ENCODE measurements at places on chromosomes 5 and 9. TPM values are rescaled to one million over a fixed set of nuclear protein-coding genes. Genes with fewer than 3 reads are reported as not detected.

GRCh38 chr9:5718296-5719032 is 89.6 kb downstream of the RIC1 start:
- H3K36me3 ChIP-seq: peaks cover 16% of the 10 kb centered on the region
- no peak overlapping the region for H3K4me3 ChIP-seq
- no peaks in the 10 kb centered on the region for H3K27me3 ChIP-seq

GABRA6 gene
- polyA plus RNA-seq: not detected

GRCh38 chr5:173309731-173310130 is 18.5 kb downstream of the STC2 start:
- DNase-seq: no peak
- no peak overlapping the region for H3K4me3 ChIP-seq
- no peaks in the 10 kb centered on the region for H3K36me3 ChIP-seq
- no peaks in the 10 kb centered on the region for H3K27me3 ChIP-seq

GRCh38 chr9:112279501-112279900 is 53.9 kb downstream of the PTBP3 start:
- no peaks in the 10 kb centered on the region for H3K4me1 ChIP-seq
- H3K27me3 ChIP-seq: no peaks in the 10 kb centered on the region
- DNase-seq: no peak
- H3K27ac ChIP-seq: no peak overlapping the region
- H3K36me3 ChIP-seq: peaks cover 10% of the 10 kb centered on the region

KIF4B gene
- 0.03 TPM for polyA plus RNA-seq

DNA sequence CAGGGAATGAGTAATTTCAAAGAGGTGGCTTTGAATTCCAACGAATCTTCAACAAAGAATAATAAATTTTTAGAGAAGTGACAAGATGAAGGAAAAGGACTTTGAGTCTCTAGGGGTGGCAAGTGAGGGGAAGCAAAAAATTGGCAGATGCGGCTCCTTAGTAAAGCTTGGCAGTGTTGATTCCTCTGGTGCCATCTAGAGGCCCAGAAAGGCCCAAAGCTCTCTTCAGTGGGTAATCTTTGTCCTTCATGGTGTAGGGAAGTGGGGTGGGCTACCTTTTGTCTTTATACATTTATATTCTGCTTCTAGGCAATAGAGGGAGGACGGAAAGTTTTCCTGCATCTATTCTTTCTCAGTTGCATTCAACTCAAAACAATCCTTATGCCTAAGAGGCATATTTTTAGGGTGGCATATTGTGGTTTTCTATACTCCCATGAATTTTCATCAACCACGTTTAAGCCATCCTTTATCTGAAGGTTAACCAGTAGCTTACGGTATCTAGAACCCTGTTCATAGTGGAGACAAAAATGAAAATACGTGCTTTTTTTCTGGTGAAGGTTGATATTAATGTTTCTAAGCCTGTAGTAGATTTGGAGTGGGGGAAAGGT is 17.5 kb upstream of the ROPN1L start:
- H3K36me3 ChIP-seq: peaks cover 41% of the 10 kb centered on the region
- no peaks in the 10 kb centered on the region for H3K27me3 ChIP-seq
- H3K4me3 ChIP-seq: no peak overlapping the region
- peaks cover 10% of the 10 kb centered on the region for H3K4me1 ChIP-seq
- H3K27ac ChIP-seq: no peak overlapping the region
- peak; percentile 44 for DNase-seq

OTULINL gene
- polyA plus RNA-seq: 0.09 TPM

ANKRD34B gene
- polyA plus RNA-seq: not detected

DNA sequence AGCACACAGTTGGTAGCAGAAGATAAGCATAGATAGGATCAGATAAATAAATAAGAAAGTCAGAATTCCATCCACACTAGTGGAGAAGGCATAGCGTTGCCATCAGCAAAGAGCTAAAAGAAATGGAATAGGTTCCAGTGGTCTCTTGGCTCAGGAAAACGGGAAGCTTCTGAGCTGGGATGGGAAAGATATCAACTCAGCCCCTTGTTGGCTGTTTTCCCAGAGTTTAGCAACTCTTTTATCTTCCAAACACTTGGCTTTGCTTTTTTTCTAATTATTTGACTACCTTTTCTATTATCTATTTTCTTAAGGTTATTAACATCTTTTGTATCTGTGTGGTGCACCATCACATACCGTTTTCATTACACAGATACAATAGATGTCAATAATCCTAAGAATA is 445.7 kb upstream of the TRPC7 start:
- H3K36me3 ChIP-seq: no peaks in the 10 kb centered on the region
- no peak overlapping the region for H3K27ac ChIP-seq
- DNase-seq: peak; percentile 21
- H3K4me3 ChIP-seq: no peak overlapping the region
- H3K4me1 ChIP-seq: no peaks in the 10 kb centered on the region

DNA sequence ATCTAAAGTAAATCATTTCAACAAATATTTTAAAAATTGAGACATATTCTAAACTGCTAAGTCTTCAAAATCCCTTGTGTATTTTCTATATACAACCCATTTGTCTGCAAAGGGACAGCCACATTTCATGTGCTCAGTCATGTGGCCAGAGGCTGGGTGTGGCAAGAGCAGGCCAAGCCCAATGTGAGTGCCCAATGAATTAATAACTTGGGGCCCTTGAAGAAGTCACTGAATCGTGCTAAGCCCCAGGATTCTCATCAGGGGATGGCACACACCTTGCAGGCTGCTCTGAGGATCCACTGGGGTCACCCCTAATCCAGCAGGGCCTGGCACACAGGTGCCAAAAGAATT is 78.2 kb upstream of the SMIM23 start:
- no peak overlapping the region for H3K4me3 ChIP-seq
- no peak overlapping the region for H3K27ac ChIP-seq
- no peak for DNase-seq
- H3K36me3 ChIP-seq: no peaks in the 10 kb centered on the region

TRPM3 gene
- polyA plus RNA-seq: not detected

DNA sequence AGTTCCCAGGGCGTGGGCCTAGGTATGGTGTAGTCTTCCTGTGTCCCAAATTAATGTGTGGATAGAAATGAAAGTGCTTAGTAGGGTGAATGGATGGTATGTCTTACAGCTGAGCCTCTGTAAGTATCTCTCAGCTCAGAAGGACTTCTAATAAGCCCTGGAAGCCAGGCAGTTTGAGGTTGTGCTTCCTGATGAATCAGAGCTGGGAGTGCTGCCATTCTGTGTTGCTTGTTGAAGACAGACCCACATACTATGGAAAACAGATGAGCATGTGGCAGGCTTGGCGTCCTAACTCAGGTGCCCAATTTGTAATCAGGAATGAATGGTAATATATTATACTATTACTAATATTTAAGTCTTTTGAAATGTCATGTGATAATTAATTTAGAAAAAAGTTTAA is 69.8 kb downstream of the CMYA5 start:
- no peaks in the 10 kb centered on the region for H3K36me3 ChIP-seq
- H3K4me1 ChIP-seq: no peaks in the 10 kb centered on the region

- H3K27me3 ChIP-seq: no peaks in the 10 kb centered on the region
- no peak overlapping the region for H3K4me3 ChIP-seq
- H3K36me3 ChIP-seq: no peaks in the 10 kb centered on the region
- DNase-seq: no peak
- no peak overlapping the region for H3K27ac ChIP-seq
Measured at GRCh38 chr5:148163345-148163744, 5.0 kb upstream of the SPINK14 start.

- H3K4me1 ChIP-seq: peaks cover 6% of the 10 kb centered on the region
- no peaks in the 10 kb centered on the region for H3K36me3 ChIP-seq
- H3K4me3 ChIP-seq: no peak overlapping the region
- no peaks in the 10 kb centered on the region for H3K27me3 ChIP-seq
- H3K27ac ChIP-seq: no peak overlapping the region
- DNase-seq: peak; percentile 44
Measured at GRCh38 chr5:140182803-140183367, 7.9 kb downstream of the CYSTM1 start.

- no peaks in the 10 kb centered on the region for H3K36me3 ChIP-seq
- H3K27ac ChIP-seq: no peak overlapping the region
- DNase-seq: peak; percentile 55
- no peaks in the 10 kb centered on the region for H3K4me1 ChIP-seq
- H3K4me3 ChIP-seq: no peak overlapping the region
- H3K27me3 ChIP-seq: no peaks in the 10 kb centered on the region
Measured at GRCh38 chr5:82100303-82101077, 128.7 kb downstream of the ATG10 start.

DNA sequence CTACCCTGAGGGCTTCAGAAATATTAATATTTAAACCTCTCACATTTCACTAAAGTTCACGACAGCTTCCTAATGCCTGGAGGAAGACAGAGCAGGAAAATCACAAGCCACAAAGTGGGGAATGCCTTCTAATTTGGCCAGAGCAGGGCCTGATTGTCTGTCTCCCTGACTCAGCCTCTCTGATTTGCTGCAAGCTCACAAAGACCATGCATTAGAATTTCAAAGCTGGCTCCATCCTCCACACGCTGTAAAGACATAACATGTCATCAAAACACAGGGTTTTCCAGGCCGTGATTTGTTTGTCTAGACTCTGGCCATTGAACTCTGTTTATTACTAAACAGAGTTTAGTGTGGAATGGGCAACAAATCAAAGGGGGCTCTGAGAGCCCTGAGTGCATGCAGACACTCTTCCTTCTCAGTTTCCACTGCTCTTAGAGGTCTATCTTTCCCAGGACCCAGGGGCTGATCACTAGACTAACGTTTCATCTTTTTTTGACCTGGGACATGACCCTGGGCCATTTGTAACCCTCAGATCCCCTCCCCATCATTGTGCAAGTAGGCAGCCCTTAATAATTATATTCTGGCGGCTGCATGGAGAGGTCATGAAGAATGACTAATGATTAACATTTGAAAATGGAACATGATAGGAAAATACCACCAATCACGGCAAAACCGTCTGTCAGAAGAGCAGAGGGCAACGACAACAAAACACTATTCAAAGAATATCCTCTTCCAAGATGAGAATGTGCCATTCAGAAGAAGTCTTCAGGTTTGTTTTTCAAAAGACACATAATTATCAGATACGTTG is 140.2 kb downstream of the ENC1 start:
- DNase-seq: no peak
- no peaks in the 10 kb centered on the region for H3K27me3 ChIP-seq
- no peaks in the 10 kb centered on the region for H3K4me1 ChIP-seq

LRRC26 gene
- polyA plus RNA-seq: not detected

GRCh38 chr9:94082956-94083355 is 1.3 kb upstream of the PTPDC1 start:
- H3K36me3 ChIP-seq: peaks cover 2% of the 10 kb centered on the region
- no peaks in the 10 kb centered on the region for H3K27me3 ChIP-seq
- peaks cover 7% of the 10 kb centered on the region for H3K4me1 ChIP-seq
- H3K27ac ChIP-seq: no peak overlapping the region
- H3K4me3 ChIP-seq: no peak overlapping the region
- peak; percentile 18 for DNase-seq

- H3K36me3 ChIP-seq: no peaks in the 10 kb centered on the region
- no peak overlapping the region for H3K27ac ChIP-seq
- H3K27me3 ChIP-seq: no peaks in the 10 kb centered on the region
- no peak overlapping the region for H3K4me3 ChIP-seq
- no peak for DNase-seq
Measured at GRCh38 chr5:133453831-133454230, 158.5 kb downstream of the FSTL4 start.

DNA sequence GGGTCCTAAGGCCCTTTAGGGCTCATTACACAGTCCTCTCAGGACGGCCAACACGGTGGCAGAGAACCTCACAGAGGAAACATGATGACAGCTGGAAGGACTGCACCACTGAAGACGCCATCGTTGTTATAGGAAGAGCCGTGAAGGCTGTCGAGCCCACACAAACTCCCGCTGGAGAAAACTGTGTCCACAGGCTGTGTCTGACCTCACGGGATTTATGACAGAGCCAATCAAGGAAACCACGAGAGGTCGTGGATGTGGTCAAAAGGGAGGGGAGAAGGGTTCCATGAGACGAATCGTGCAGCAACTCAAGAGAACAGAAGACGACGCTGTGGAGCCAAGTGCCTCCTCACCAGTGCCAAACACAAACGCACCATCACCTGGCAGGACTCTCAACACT is 12.2 kb downstream of the QSOX2 start:
- H3K27me3 ChIP-seq: no peaks in the 10 kb centered on the region
- no peak for DNase-seq
- peaks cover 9% of the 10 kb centered on the region for H3K36me3 ChIP-seq
- H3K27ac ChIP-seq: no peak overlapping the region
- H3K4me1 ChIP-seq: peaks cover 2% of the 10 kb centered on the region

DNA sequence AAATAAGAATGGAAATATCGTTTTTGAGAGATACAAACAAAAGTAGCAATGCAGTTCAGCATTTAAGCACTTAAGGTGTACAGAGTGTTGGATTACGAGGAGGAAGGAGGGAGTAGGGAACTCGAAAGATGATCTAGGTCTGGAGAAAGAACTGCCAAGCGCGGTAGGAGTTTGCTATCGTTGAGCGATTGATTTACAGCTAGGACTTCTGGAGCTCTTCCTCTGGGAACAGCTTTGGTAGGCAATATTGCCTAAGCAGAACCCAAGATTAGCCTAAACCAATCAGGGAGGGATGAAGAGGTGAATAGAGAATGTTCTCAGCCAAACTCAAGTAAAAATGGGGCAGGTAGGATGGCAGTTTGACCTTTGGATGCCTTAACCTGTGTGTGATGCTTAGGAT is 965 bp downstream of the CLTA start:
- DNase-seq: no peak
- peaks cover 2% of the 10 kb centered on the region for H3K36me3 ChIP-seq
- peak overlapping the region; percentile 75 for H3K27ac ChIP-seq
- peaks cover 15% of the 10 kb centered on the region for H3K4me1 ChIP-seq
- peak overlapping the region; percentile 73 for H3K4me3 ChIP-seq
- H3K27me3 ChIP-seq: no peaks in the 10 kb centered on the region

DNA sequence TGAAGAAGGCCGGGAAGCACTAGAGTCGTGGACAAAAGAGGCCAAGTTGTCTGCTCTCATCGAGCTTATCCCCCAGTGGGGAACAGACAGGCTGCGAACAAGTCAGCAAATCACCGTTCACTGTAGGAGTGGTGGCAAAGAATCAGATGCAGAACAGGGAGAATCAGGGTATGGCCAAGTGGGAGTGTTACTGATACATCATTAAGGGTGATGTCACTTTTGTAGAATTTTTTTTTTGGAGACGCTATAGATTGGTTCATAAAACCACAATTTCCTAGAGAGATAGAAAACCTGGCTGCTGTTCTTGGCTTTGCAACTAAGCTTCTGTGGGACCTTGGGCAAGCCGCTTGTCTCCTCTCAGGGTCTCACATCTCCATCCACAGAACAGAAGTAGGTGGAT is 21.3 kb downstream of the SPRY4 start:
- peaks cover 7% of the 10 kb centered on the region for H3K36me3 ChIP-seq
- peak; percentile 54 for DNase-seq
- peaks cover 15% of the 10 kb centered on the region for H3K4me1 ChIP-seq

GRCh38 chr5:82879089-82879488 is 198.1 kb downstream of the TMEM167A start:
- H3K4me1 ChIP-seq: no peaks in the 10 kb centered on the region
- no peaks in the 10 kb centered on the region for H3K36me3 ChIP-seq
- no peak overlapping the region for H3K4me3 ChIP-seq
- no peak for DNase-seq
- H3K27me3 ChIP-seq: no peaks in the 10 kb centered on the region
